NCI-H510A treated with DMSO at 0.1 percent for 48 hours (cell line): ENCODE measurements at places on chromosomes 12 and 14.
A peak's percentile ranks its signal among the peaks of the same experiment; 100 is the strongest.

DNA sequence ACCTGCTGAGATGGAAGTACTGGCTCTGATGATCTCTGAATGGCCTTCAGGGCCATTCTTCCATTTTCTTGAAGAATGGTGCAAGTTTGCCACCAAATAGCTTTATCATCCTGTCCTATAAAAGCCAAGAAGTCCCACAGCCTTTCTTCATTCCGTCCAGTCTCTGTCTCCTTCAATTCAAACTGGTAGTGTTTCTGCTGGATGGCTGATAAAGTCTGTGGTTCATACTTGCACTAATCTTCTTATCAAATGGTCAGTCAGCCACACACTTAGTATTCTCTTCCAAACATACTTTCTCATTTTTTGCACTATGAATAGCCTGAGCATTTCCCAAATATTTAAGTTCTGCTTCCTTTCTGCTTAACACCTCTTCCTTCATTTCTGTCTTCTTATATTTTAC is 39.4 kb upstream of the BEGAIN start:
- DNase-seq, result no peak

- DNase-seq, result no peak
Observed at GRCh38 chr14:68172627-68173026, 353.0 kb downstream of the RAD51B start.

- no peak for DNase-seq
Observed at GRCh38 chr14:91839749-91840148, 27.6 kb downstream of the TC2N start.

DNA sequence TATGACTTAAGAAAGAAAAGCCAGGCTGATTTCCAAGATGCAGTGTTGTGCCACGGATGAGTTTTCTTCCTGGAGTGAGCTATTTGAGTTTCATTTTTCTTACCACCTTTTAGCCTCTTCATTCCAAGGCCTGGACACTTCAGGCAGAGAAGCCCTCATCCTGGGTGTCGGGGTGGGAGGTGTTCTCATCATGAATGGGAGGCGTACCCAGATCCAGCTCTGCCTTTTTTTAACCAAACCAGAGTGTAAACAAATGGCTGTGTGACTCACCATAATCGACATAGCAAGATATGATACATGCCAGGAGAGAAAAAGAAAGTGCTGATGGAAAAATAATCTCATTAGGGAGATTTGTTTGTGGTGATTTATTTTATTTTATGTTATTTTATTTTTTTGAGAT is 79.9 kb downstream of the ARF6 start:
- DNase-seq, result peak; percentile 64

GRCh38 chr14:55347040-55347439 is 64.6 kb downstream of the ATG14 start:
- DNase-seq, result no peak

DNA sequence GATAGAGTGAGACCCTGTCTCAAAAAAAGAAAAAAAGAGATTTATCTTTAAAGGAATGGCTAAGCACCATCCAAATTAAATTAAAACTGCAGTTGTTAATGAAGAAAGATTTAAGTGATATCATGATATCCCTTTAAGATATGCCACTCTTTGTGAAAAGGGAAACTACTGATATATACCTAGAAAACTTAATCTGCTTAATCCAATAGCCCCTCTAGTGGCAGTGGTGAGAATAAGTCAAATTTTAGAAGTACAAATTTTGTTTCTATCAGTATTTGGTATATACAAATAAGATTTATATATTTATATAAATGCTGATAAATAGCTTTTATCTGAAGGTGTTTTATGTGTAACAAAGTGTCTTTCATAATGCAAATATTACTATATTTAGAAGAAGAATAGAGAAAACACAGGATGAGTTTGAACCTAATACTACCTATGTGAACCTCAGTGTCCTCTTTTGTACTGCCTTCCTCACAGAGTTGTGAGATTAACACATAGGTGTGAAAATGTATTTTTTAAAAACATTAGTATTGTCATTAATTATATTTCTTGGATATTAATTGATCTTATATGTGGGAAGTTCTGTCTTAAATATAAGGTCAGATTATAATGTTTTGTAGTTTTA is 51.4 kb upstream of the GARIN2 start:
- DNase-seq, result no peak

- no peak for DNase-seq
Observed at GRCh38 chr14:20799456-20799891, 3.2 kb downstream of the RNASE1 start.

- no peak for DNase-seq
Observed at GRCh38 chr12:108573317-108573716, 10.9 kb downstream of the ISCU start.

- no peak for DNase-seq
Observed at GRCh38 chr12:41402801-41403200, 214.7 kb downstream of the PDZRN4 start.

DNA sequence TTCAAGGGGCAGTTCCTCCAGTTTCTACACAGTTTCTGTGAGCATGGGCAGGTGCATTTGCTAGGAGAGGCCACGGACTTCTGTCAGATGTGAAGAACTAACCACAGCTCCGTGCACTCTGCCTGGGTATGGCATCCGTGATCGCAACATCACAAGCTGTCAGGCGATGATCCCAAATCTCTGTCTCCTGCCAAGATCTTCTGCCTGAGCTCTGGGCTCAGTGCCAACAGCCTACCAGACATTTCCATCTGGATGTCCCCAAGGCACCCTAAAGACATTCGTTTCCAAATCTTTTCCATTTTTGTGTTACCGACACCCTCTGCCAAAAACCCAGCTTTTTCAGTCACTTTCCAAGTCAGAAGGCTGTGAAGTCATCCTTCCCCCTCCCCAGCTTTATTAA is 292.1 kb downstream of the GLT1D1 start:
- no peak for DNase-seq

GRCh38 chr12:30839643-30840220 is 85.0 kb upstream of the CAPRIN2 start:
- DNase-seq, result no peak

- DNase-seq, result no peak
Observed at GRCh38 chr12:128056136-128056801, 210.7 kb upstream of the TMEM132C start.

GRCh38 chr14:99189201-99189801 is 82.7 kb downstream of the BCL11B start:
- DNase-seq, result no peak

- peak; percentile 97 for DNase-seq
Observed at GRCh38 chr14:95871531-95871930, 5.1 kb upstream of the TUNAR start.

DNA sequence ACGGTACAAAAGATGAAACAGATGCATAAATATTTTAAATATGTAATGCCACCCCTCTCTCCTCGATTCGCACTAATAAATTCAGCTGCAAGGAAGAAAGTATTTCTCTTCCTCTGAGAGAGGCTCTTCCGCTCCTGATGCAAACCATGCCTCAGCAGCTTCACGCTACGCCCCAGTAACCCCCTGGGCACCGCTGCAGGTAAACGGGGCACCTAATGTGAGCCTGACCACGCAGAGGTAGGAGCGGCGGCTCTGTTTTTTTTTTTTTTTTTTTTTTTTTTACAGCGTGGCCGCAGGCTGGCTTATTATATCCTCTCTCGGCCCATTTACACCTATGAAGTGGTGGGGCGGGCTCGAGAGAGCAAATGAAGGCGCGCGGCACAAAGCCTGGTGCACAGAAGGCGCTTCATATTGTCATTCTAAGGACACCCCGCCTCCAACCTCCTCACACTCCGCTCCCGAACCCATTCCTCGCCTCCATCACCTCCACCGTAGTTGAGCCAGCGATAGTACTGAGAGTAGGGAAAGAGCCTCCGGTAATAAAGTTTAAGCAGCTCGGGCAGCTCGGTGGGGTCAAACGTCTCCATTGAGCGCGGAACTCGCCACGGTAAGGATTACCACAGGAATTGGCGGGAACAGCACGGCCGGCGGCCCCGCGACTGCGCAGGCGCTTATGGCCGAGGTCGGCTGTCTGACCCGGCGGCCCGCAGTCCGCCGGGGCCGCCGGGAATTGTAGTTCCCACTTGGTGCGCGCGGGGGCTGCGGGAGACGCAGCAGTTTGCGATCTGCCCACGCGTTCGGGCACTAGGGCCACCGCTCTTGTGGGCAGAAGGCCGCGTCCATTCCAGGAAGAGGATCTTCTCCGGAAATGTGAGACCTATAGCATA is at the start of gene PRIM1:
PRIM1 (minus strand) TSS at position 612 of the 887 bp plus-strand sequence; CDS start at position 587, 25 bp downstream.
- peak; percentile 92 for DNase-seq

DNA sequence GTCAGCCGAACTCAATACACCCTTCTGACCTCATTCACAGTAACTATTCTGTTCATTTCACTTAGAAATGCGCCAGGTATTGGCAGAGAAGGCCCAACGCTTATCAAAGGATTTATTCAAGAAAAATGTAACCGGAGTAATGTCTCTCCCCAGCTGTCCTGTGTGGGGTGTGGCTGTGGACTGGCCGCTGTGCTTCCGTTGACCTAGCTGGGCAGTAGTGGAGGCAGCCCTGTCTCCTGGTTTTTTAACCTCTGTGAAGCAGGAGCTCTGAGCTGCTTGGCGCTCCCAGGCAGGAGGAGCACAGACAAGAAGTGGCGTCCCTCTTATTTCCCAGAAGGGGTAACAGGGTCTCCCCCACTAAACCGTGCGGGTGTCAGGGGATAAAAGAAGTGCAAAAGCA is 85.2 kb downstream of the ESR2 start:
- no peak for DNase-seq

GRCh38 chr14:87678624-87679023 is 314.4 kb downstream of the GALC start:
- no peak for DNase-seq

DNA sequence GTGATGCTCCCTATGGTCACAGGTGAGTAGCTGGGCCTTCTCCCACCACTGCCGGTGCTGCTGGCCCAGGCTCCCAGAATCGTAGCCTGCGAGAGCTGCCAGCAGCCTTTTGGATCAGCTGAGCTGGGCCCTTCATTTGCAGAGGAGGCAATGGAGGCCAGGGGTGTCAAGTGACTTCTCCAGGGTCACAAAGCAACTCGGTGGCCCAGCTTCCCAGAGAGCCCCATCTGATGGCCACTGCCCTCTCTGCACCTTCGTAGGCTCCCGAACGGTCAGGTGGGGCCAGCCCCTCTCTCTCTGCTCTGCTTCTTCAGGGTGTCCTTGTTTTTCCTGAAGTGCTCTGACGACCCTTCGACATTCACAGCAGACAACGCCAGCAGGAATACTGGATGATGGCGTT is 4.6 kb downstream of the KRT80 start:
- DNase-seq, result no peak

DNA sequence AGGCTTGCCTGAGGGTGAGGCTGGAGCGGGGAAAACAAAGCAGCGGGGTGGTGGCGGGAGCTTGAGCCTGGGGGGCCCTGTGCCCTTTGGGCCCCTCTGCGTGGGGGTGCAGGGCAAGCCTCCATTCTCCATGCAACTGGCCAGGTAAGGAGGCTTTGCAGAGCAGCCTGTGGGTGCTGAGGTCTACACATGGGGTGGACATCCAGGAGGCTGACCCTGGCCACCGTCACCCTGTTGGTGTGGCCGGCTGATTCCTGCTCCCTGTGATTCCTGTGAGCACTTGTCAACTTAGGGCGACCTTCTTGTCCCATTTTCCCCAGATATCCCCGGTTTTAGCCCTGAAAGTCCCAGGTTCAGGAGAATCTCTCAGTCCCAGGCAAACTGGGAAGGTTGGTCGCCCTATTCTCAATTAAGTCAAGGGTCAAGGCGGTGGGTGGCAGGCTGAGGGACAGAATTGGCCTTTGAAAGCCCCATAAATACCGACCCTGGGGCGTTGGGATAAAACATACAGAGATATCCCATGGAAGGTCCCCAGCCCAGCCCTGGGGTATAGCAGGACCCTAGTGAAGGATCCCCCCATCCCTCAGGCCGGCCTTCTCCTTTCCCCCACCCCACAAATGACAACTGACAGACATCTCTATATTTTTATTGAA is 70.5 kb downstream of the PRIMA1 start:
- no peak for DNase-seq

- DNase-seq, result peak; percentile 69
Observed at GRCh38 chr12:49636979-49637755, 13.8 kb downstream of the PRPF40B start.

DNA sequence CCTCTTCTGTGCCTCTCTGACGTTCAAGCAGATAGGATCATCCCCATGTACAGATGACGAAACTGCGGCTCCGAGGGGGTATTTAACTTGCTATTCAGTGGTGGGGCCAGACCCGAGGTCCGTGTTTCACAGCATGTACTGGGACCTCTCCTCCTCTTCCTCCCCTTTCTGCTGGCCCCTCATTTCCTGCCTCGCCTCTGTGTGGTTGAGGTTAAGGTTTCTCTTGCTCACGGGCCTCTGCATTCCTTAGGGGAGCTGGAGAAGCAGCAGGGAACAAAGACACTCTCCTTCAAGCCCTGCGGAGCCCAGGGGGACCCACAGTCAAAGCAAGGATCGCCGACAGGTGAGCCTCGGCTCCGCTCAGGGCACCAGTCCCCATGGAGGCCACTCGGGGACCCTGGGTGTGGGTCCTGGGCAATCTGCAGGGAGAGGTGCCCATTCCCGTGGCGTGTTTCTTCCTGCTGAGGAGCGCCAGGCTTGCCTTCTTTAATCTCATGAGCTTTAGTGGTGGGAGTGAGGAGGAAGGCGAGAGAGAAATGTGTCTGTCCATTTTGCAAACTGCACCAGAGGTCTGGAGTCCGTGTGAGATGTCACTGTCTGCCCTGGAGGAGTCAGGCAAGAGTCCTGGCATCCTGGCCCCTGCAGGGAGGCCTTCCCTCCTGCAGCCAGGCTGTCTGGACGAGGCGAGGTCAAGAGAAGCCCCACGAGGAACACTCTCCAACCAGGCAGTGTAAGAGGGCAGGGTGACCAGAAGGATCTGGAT is 45.0 kb downstream of the SLC6A12 start:
- DNase-seq, result no peak

GRCh38 chr12:68479261-68479895 is 131.3 kb upstream of the RAP1B start:
- no peak for DNase-seq

GRCh38 chr14:85416771-85417170 is 113.2 kb upstream of the FLRT2 start:
- DNase-seq, result no peak

DNA sequence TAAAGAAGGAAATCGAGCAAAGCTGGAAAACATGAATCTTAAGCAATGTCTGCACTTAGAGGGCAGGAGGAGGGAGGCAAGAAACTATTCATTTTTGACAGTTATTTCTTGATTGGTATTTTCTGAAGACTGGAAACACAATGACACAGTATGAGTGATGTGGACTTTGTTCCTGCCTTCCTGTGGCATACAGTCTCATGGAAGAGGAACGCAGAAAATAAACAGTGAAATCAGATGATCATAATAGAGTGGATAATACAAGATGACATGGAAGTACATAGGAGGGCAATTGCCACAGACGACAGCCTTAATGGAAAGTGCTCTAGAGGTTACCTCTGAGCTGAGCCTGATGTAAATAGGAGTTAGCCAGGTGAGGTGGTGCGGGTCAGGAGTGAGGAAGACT is 140.4 kb upstream of the MAX start:
- no peak for DNase-seq

GRCh38 chr14:104267895-104268294 is 129.5 kb downstream of the KIF26A start:
- DNase-seq, result no peak

GRCh38 chr14:84657911-84658310 is 872.0 kb upstream of the FLRT2 start:
- no peak for DNase-seq

- no peak for DNase-seq
Observed at GRCh38 chr12:70605976-70606375, 31.3 kb downstream of the PTPRB start.

GRCh38 chr12:105337391-105337790 is 6.9 kb downstream of the C12orf75 start:
- DNase-seq, result no peak

- DNase-seq, result no peak
Observed at GRCh38 chr12:12209675-12210074, 57.2 kb downstream of the LRP6 start.
